Upper lobe of left lung (tissue), 6 donors: ENCODE measurements at places on chromosomes 13 and 19.

DNA sequence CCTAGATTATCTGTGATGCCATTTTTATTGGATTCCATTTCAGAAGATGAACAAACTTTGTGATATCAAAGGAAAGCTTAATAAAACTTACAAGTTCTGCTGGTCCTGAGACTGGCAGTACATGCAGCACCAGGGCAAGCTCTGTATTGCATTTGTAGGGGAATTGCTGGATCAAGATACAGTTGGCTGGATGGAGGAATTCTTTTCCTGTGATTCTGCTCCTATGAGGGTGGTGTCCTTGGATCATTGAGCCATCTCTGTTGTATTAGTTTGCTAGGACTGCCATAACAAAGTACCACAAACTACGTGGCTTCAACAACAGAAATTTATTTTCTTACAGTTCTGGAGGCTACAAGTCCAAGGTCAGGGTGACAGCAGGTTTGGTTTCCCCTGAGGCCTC lies 33.9 kb upstream of the CSNK1A1L start:
- no peak for DNase-seq

DNA sequence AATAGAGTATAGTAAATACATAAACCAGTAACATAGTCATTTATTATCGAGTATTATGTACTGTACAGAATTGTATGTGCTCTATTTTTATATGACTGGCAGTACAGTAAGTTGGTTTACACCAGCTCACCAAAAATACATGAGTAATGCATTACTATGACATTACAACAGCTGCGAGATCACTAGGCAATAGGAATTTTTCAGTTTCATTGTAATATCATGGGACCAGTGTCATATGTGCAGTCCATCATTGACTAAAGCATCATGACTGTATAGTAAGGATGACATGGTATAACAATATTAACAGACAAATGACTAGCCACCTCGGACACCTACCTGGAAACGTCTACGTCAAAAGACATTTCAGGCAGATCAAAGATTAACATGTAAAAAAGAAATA lies 33.6 kb downstream of the ATP7B start:
- DNase-seq, result no peak

DNA sequence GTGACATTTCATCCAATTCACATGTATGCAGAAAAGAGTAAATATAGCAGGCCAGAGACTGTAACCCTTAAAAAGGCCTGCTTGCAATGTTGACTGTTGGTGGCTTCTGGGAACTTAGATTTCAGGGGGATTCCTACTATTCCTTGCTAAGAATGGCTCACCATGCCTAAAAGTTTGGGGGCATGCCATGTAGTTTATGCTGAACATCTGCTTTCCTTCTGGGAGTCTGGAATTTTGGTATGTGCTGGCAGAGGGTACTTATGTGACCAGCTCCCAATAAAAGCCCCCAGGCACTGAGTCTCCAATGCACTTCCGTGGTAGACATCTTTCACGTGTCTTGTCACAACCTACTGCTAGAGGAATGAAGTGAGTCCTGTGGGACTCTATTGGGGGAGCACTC lies 88.4 kb upstream of the PCDH8 start:
- DNase-seq, result no peak

DNA sequence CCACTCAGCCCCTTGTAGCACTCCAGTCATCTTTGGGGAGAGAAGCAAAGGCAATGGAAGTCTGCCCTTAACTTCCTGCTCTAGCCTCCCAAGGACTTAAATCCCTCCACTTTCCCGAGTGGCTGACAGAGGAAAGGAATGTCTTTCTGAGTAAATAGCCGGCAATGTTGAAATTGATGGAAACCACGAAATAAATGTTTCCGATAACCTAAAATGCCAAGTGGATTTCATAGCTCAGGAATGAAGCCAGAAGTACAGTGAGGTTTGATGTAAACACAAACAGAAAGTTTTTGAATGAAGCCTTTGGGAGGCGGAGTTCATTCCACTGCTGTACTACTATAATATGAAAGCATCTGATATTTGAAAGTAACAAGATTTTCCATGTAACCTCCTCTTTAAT lies 14.0 kb upstream of the TBC1D4 start:
- no peak for DNase-seq

GRCh38 chr13:32031025-32031814 lies at the start of gene FRY:
FRY (plus strand) TSS chr13:32031774; CDS start chr13:32031796, 22 bp downstream.
- DNase-seq, result peak; percentile 82

- DNase-seq, result no peak
Measured at GRCh38 chr19:34481861-34482379, 362 bp downstream of the WTIP start.

GRCh38 chr13:51000061-51000460 lies 90.5 kb downstream of the RNASEH2B start:
- DNase-seq, result no peak

DNA sequence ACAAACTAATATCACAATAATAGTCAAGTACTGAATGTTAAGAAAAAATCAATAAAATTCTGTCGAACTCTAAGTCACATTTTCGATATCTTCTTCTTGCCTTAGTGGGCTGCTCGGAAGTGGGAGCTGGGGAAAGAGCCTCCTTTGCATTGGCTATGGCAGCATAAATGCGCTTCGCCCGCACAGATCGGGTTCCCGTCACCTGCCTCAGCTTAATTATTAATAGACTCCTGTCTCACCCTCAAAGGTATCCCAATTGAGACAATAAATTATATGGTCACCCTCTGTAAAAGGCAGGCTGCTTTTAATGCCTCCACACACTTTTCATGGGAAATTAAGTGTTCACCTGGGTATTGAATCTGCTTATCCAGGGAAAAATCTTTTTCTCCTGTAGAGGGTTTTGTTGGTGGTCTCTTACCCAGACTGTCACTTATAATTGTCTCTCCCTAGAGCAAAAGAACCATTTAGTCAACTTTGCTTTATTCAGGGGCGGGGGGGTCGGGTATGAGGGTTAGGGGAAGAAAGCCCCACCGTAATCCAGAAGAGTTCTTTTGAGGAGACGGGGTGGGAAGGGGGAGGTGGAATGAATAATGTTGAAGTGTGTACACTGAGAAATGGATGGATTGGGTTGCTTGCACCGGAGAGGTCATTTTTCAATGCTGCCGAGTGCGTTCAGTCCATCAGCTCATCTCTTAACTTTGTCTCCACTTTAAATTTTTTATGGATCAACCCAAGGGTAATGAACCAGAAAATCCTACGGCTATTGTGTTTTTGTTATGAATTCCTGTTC lies 682.6 kb upstream of the SGCG start:
- no peak for DNase-seq

- no peak for DNase-seq
Measured at GRCh38 chr19:29815231-29815630, 3.4 kb downstream of the CCNE1 start.

DNA sequence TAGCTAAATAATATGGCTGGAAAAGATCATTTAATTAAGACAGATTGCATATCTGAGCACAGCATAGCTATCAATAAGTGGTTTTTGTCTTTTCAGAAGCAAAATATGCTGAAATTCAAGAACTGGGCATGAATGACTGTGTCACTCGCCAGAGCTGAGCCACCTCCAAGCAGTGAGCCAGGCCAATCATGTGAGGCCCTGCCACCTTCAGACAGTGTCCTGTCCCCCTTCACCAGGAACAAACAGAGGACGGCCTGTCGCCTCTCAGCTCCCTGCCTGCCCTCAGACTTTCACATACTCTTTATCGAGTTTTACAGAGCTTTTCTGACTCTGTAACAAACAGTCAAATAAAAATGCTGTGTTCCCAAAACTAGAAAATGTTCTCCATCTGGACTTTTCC lies 171.0 kb upstream of the TSC22D1 start:
- DNase-seq, result no peak

DNA sequence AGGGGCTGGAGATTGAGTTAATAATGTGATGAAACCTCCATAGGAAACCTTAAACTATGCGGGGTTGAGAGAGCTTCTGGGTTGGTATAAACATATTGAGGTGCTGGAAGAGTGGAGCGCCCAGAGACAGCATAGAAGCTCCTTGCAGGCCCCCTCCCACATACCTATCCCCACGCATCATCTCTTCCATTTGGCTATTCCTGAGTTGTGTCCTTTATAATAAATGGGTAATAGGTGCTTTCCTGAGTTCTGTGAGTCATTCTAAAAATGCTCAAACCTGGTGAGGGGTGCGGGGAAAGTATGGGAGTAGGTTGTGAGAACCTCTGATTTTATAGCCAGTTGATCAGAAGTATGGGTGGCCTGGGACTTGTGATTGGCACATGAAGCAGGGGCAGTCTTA lies 14.6 kb downstream of the CCDC122 start:
- no peak for DNase-seq

- DNase-seq, result no peak
Measured at GRCh38 chr19:16397791-16398529, 73.3 kb downstream of the KLF2 start.

- DNase-seq, result no peak
Measured at GRCh38 chr19:39017026-39017425, 15.3 kb downstream of the FBXO27 start.

- no peak for DNase-seq
Measured at GRCh38 chr13:28935104-28935503, 115.0 kb downstream of the MTUS2 start.

GRCh38 chr19:1394252-1395193 lies 6.8 kb downstream of the GAMT start:
- DNase-seq, result no peak

GRCh38 chr13:72622546-72622945 lies 104.9 kb downstream of the MZT1 start:
- no peak for DNase-seq

DNA sequence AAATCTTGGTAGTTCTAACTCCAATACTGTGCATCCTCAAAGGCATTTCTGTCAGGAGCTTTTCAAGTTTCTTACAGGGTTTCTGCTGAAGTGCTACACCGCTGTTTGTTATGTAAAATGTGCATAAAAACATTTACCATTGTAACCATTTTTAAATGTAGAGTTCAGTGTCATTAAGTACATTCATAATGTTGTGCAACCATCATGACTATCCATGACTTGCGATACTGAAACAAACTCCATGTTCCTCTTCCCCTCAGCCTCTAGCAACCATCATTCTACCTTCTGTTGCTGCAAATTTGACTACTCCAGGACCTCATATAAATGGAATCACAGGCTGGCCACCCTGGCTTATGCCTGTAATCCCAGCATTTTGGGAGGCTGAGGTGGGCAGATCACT lies 14.4 kb upstream of the SLC25A42 start:
- DNase-seq, result no peak

- no peak for DNase-seq
Measured at GRCh38 chr19:17319473-17320238, 10.3 kb downstream of the DDA1 start.

DNA sequence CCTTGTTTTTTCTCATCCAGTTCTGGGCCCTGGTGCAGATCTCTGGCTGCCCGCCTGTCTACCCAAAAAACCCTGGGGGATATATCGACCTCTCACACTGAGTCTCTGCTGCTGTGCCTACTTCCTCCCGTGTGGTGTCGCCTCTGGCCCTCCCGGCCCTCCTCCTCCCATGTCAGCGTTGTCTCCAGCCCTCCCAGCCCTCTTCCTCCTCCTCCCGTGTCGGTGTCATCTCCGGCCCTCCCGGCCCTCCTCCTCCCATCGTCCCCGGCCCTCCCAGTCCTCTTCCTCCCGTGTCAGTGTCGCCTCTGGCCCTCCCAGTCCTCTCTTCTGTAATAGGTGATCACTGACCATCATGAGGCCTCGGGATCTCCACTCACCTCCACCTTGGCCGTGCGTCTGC lies 81.8 kb downstream of the GPR12 start:
- peak; percentile 39 for DNase-seq
